ENCODE measurements at places on chromosomes 7 and 10.
A peak's percentile ranks its signal among the peaks of the same experiment; 100 is the strongest.

- no peak for DNase-seq
These were observed 24.0 kb downstream of the MAD1L1 start for GRCh38 chr7:2208712-2209111.

DNA sequence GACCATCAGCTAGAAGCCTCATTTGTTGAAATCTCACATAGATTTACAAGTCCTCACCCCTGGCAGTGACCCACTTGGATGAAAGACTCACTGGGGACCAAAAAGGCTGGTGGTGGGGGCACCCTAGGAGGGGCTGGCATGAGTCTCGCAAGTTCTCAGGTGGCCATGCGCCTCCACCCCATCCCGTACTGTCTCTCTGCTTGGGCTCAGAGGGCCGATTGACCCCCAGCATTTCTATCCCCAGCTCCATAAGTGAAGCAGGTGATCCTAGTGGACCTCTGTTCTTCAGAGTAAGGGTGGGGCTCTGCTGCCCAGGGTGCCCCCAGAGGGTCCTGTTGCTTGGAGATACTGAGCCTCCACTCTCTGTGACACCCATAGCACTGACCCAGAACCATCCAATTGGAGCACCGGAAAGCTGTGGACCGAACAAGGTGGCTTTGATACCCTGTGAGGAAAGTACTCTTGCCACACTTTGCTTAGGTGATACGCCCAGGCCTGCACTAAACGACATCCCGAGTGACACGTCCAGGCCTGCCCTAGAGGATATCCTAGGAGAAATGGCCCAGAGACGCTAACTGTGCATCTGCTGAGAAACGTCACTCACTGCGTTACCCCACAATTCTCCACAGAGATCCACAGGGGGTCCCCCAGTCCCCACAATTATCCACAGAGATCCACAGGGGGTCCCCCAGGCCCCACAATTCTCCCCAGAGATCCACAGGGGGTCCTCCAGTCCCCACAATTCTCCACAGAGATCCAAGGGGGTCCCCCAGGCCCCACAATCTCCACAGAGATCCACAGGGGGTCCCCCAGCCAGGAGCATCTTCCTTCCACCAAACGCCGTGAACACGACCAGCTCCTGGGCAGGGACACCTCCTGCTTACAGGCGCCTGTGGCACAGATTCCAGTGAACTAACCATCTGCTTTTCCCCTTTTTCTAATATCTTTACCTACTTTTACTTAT lies 262.9 kb downstream of the PTPRN2 start:
- no peak for DNase-seq

DNA sequence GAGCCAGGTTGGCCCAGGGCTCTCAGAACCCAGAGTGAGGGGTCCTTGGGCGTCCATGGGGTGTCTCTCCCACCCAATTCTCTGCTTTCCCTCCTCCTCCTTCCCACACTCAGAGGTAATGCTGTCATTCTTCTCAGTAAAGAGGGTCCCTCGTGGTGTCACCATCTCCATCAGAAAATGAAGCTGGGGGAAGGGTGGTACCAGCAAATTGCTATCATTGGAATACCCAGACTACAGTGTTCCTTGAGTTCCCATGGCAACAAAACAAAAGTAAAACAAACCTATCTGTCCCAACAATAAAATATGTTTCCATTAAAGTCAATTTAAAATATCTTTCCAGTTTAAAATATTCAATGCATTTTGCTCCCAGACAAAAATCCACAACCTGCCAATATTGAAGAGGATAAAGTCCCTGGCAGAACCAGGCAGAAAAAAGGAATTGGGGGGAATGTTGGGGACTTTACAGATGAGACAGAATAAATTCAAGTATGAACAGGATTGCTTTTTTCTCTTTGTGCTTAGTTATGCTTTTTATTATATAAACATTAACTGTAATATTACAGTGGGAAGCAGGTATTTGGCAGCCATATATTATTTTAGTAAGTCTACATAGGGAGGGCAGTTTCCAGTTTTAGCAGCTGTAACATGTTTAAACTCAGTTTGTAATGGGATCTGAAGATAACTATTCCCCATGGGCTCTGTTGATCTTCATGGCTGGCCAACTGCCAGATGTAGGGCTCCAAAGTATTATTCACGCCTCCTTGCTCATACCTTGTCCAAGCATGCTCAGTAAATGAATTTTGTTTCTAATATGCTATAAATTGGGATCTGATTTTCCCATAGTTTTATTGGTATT lies 182.1 kb downstream of the ARID5B start:
- DNase-seq = peak; percentile 70

GRCh38 chr10:114821915-114822443 lies 399 bp downstream of the FHIP2A start:
- no peak for DNase-seq

GRCh38 chr10:102814453-102814871 lies 22.8 kb downstream of the CYP17A1 start:
- no peak for DNase-seq

DNA sequence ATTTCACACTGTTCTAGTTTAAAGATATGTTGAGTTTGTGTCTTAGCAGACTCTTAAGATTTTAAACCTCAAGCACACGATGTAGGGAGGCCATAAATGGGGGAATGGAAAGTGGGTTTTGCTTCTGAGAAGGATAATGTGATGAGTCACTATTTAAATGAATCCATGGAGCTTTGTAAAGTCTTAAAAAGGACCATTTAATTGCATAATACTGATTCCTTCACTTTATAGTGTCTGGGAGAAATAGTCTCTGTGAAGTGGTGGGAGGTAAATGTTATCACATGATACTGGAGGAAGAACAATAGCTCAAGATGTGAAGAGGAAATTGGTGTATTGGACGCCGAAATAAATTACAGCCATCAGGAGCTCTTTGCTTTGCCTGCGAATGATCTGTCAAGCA lies 84.0 kb upstream of the MYO3A start:
- no peak for DNase-seq

DNA sequence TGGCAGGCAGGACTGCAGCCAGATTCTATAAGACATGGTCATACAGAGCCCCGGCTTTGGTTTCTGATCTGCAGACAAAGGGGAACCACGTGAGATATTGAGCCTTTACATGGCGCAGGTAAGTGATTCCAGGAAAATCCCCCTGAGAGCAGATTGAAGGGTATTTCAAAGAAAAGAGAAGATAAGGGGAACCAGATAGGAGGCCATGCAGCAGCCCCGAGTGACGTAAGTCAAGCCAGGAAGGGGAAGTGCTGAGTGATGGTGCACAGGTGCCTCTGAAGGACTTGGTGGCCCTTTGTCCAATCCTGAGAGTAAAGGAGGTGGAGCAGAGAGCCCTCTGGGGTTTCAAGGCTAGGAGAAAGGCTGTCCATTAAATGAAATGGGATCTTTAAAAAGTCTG lies 329.0 kb downstream of the ACTR3B start:
- DNase-seq = no peak

- peak; percentile 36 for DNase-seq
These were observed 650 bp upstream of the ZFAND2A start for GRCh38 chr7:1160670-1161021.

DNA sequence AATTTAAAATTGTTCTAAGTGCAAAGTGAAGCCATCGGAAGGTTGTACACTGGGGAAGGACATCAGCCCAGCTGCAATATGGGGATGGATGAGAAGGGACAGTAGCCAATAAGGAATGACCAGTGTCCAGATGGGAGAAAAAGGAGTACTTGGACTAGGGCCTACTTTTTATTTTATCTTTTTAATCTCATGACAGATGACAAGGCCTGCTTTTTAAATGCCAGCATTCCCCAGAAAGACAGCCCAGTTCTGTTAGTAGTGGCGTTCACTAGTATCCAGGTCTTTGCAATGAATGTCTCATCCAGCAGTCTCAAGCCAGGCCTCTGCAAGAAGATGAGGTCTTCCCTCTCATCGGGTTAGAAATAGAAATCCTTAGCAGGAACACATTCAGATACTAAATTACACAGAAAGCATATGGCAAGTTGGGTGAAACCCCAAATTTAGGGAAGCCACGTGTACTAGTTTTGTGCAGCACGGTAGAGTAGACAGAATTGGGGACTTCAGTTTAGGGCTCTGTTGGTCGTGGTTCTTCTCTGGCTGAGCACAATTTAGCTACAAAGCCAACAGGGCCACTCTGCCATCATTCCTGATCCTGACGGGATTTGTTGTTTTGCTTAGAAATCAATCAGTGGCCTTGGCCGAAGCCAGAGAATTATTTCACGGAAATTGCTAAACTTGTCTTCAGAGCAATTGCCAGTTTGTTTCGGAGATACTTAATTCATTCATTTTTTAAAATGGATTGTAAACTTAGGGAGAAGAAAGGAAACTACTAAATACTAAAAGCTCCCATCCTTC lies 227.8 kb downstream of the ARHGAP21 start:
- DNase-seq = no peak

GRCh38 chr10:32419615-32420014 lies 26.3 kb upstream of the CCDC7 start:
- DNase-seq = no peak

- DNase-seq = no peak
These were observed 988 bp upstream of the EN2 start for GRCh38 chr7:155456738-155457543.

- DNase-seq = no peak
These were observed 17.7 kb downstream of the SH2D4B start for GRCh38 chr10:80555415-80555814.

DNA sequence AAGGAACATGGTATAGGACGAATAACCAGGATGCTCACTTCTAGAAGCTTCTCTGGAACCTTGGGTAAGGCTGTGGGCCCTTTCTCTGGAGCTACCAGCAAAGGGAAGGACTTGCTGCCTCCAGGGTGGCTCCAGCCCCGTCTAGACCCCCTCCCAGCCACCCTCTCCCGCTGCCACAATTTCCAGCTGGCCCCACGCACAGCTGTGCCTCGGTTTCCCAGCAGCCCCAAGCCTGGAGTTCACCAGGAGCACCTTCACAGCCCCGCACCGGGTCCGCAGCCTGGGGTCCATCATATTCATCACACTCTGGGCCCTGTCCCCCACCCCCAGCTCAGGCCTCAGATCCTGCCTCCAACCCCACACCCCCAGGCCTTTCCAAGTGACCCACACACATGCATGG lies 35.6 kb upstream of the GTF2IRD1 start:
- no peak for DNase-seq

DNA sequence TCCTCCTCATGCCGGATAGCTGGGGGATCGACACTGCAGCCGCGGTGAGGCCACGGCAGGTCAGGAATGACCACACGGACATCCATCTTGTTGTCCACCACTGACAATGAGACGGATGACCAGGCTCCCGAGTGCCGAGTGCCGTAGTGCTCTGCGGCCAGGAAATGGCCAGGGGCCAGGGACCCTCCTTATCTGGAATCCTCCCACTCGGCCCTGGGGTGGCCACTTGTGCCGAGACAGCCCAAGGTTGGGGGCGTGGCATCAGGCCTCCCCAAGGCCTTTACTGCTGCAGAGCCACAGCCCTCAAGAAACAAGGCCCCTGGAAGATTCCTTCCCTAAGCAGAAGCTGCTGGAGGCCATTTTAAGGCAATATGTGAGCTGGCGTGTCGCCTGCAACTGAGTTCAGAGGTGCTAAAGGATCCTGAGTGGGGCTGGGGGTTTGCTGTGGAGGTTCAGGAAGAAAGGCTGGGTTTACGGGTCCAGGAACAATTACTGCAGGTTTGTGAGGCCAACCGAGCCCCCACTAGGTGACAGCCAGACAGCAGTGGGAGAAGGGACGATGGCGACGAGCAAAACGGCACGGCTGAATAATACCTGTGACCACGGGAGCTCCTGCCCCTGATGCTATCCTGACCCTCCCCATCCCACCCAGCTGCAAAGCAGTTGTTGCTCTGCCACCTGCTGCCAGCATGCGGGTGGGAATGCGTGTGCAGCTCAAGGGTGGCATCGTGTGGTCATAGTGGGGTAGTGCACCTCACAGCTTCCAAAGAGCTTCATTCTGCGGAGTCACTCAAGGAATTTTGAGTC lies 31.6 kb upstream of the LEP start:
- DNase-seq = peak; percentile 62

DNA sequence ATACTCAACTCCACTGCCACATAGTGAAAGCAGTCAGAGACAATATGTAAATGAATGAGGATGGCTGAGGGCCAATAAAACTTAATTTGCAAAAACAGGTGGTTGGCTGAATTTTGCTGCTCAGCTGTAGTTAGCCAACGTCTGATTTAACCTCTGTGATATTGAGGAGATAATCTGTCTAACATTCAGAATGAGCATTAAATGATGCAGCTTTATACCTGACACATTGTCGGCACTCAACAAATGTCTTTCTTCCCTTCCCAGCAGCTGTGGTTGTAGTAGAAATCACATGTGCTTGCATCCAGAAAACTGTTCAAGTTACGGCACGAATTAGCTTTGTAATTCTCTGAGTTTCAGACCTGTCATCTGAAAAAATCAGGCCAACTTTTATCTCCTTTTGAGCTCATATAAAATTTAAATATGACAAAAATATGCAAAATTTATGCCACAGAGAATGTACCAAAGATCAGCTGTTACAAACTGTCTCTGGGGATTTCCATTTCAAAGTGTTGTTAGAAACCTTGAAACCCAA lies 1239.7 kb downstream of the GATA3 start:
- DNase-seq = no peak

GRCh38 chr10:125591886-125592285 lies 91.1 kb downstream of the TEX36 start:
- DNase-seq = no peak

- no peak for DNase-seq
These were observed 722.6 kb downstream of the GRID1 start for GRCh38 chr10:85643845-85644525.

- DNase-seq = no peak
These were observed 2.8 kb downstream of the ASIC3 start for GRCh38 chr7:151051108-151051507.

GRCh38 chr10:132565516-132566209 lies 28.1 kb downstream of the INPP5A start:
- DNase-seq = no peak

GRCh38 chr10:82498976-82499375 lies 624.0 kb downstream of the NRG3 start:
- DNase-seq = no peak

GRCh38 chr7:23600236-23600635 lies 3.1 kb downstream of the CCDC126 start:
- peak; percentile 12 for DNase-seq

DNA sequence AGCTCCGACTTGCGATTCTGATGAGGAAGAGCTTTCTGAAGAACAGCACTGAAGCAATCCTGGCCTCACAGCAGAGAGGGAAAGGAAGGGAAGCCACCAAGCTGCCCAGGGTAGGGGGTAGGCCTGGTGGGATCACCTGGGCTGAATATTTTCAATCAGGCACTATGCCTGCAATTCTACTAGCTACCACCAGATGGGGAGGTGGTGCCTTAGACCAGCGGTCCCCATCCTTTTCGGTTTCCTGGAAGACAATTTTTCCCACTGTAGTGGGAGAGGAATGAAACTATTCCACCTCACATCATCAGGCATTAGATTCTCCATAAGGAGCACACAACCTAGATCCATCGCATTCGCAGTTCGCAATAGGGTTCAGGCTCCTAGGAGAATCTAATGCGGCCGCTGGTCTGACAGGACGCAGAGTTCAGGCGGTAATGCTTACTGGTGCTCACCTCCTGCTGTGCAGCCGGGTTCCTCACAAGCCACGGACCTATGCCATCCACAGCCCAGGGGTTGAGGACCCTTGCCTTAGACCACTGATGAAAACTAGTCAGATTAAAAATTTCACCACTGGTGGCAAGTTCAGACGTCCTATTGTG lies 2.7 kb downstream of the LRRC20 start:
- DNase-seq = no peak

Data from NCI-H226 (cell line).